Transverse colon (tissue), 4 donors: ENCODE measurements at places on chromosomes 3 and 15. TPM values are rescaled to one million over a fixed set of nuclear protein-coding genes. Genes with fewer than 3 reads are reported as not detected.
A peak's percentile ranks its signal among the peaks of the same experiment; 100 is the strongest.

The SENP5 gene
- 45.6 TPM for total RNA-seq

The BFSP2 gene
- total RNA-seq = not detected

The ARGFX gene
- not detected for total RNA-seq

- peak overlapping the region; percentile 94 for H3K27ac ChIP-seq
- H3K4me3 ChIP-seq = peak overlapping the region; percentile 26
- DNase-seq = no peak
- H3K36me3 ChIP-seq = no peaks in the 10 kb centered on the region
- H3K27me3 ChIP-seq = no peaks in the 10 kb centered on the region
- H3K4me1 ChIP-seq = peaks cover 33% of the 10 kb centered on the region
These were observed 984 bp upstream of the SMARCC1 start for GRCh38 chr3:47782446-47783308.

GRCh38 chr3:34145796-34146195 lies 347.4 kb downstream of the PDCD6IP start:
- H3K4me1 ChIP-seq = no peaks in the 10 kb centered on the region
- H3K36me3 ChIP-seq = no peaks in the 10 kb centered on the region
- H3K27ac ChIP-seq = no peak overlapping the region
- no peaks in the 10 kb centered on the region for H3K27me3 ChIP-seq
- no peak for DNase-seq
- no peak overlapping the region for H3K4me3 ChIP-seq

GRCh38 chr3:184399410-184399809 lies 19.6 kb downstream of the CHRD start:
- DNase-seq = no peak
- peaks cover 15% of the 10 kb centered on the region for H3K27me3 ChIP-seq
- H3K4me3 ChIP-seq = no peak overlapping the region
- H3K27ac ChIP-seq = no peak overlapping the region
- no peaks in the 10 kb centered on the region for H3K36me3 ChIP-seq
- H3K4me1 ChIP-seq = no peaks in the 10 kb centered on the region

- no peaks in the 10 kb centered on the region for H3K27me3 ChIP-seq
- no peaks in the 10 kb centered on the region for H3K4me1 ChIP-seq
- no peak overlapping the region for H3K4me3 ChIP-seq
- H3K36me3 ChIP-seq = no peaks in the 10 kb centered on the region
- no peak overlapping the region for H3K27ac ChIP-seq
- no peak for DNase-seq
These were observed 94.7 kb upstream of the IGSF10 start for GRCh38 chr3:151555523-151555922.

- H3K36me3 ChIP-seq = no peaks in the 10 kb centered on the region
- no peak overlapping the region for H3K4me3 ChIP-seq
These were observed 11.2 kb downstream of the BOC start for GRCh38 chr3:113222451-113223086.

DNA sequence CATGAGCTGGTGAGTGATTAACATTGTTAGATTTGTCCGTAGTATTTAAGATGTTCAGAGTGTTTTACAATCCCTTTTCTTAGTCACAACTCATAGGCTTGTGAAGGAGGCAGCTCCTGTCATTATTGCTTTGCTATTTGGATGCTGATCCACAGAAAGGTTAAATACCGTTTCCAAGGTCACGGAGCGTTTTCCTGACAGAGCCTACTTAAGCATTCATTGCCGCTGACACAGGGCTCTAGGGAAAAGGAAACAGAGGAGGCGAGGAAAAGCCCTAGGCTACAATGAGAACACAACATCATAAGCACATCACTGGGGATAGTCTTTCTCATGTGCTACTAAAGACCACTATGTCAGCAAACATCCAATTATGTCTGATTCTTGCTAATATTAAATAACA lies 38.5 kb upstream of the CPB1 start:
- no peak for DNase-seq
- H3K36me3 ChIP-seq = no peaks in the 10 kb centered on the region
- peaks cover 4% of the 10 kb centered on the region for H3K4me1 ChIP-seq
- no peak overlapping the region for H3K4me3 ChIP-seq

- no peaks in the 10 kb centered on the region for H3K27me3 ChIP-seq
- no peaks in the 10 kb centered on the region for H3K36me3 ChIP-seq
- no peak overlapping the region for H3K4me3 ChIP-seq
- H3K4me1 ChIP-seq = no peaks in the 10 kb centered on the region
- no peak for DNase-seq
These were observed 46.9 kb downstream of the WNT5A start for GRCh38 chr3:55440104-55440708.
